ENCODE measurements at places on chromosomes 16 and 17.

GRCh38 chr16:3954411-3954921 is 74.0 kb upstream of the CREBBP start:
- no peak for DNase-seq

DNA sequence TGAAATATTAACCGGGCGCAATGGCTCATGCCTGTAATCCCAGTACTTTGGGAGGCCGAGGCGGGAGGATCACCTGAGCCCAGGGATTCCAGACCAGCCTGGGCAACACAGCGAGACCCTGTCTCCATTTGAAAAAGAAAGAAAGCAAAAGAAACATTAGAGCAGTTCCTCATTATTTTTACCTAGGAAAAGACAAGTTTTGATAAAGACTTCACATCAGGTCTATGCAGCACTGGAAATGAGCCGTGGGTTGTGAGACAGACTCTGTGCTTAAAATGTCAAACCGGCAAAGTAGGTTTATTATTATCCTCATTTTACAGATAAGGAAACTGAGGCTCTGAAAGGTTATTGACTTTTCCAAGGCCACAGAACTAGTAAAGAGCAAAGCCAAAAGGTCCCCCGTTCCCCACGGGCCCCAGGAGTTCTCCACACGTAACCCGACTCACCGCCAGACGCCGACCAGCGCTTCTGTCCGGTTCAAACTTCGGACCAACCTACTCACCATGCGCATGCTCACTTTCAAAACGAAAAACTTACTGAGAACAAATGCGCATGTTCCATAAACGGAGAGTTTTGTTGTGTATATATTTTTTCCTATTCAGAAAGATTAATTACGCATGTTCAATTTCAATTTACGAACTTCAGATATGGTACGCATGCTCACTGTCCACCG is 356 bp downstream of the TUBD1 start:
- no peak for DNase-seq

DNA sequence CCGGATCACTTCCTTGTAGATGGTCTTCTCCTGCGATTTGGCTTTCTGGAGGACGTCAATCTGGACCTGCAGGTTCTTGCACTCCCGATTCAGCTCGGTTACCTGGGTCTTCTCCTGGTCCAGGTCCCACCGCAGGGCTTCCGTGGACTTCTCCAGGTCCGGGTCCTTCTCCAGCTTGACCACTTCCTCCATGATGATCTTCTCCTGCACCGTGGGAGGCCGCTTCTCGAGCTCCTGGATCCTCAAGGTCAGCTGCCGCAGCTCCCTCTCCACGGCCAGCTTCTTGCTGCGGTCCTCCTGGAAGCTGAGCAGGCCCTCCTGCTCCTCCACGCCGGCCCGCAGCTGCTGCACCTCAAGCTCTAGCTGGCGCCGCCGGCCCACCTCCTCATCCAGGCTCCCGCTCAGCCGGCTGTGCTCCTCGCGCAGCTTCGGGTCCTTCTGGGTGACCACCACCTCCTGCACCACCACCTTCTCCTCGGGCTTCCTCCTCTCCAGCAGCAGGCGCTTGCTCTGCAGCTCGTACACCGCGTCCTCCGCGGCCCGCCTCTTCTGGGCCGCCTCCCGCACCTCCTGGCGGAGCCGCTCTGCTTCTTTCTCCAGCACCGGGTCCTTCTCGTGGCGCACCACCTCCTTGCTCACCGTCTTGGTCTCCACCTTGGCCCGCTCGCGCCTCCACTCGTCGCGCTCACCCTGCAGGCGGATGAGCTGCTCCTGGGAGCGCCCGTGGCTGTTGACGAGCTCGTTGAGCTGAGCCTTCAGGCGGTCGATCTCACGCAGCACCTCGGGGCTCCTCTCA is 8.2 kb downstream of the CDK3 start:
- no peak for DNase-seq

DNA sequence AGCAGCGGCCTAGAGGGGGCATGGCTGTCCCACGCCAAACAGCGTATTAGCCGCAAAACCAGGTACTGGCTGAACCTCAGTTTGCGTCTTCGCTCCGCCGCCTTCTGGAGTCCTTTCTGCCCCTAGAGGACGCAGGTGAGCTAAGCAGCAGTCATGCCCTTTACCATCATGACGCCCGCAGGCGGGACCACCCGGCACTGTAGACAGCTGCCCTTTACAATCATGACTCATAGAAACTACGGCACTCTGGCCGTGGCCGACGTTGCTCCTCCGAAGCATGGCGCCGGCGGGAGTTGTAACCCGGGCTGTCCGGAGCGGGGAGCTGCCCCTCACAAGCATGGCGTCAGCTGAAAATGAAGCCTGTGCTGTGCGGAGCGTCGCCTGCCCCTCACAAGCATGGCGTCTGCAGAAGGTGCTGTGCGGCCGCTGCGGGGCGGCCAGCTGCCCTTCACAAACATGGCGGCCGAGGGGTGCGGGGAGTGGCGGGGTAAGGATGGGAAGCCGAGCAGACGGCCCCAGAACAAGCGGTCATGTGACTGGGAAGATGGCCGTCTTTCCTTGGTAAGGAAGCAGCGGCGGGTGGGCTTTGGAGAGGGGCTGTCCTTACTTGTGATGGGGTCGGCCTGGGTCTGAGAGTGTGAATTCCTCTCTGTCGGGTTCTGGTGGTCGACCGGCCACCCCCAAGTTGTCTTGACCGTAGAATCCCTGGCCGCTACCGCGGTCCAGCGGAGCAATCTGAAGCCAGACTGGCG is at the start of gene VPS35L:
Gene VPS35L (plus strand): TSS at position 518 of the 752 bp plus-strand sequence. CDS start 27 bp downstream, at position 545.
- peak; percentile 94 for DNase-seq

- DNase-seq, result no peak
Measured at GRCh38 chr16:3792472-3793012, 75.2 kb upstream of the TRAP1 start.

DNA sequence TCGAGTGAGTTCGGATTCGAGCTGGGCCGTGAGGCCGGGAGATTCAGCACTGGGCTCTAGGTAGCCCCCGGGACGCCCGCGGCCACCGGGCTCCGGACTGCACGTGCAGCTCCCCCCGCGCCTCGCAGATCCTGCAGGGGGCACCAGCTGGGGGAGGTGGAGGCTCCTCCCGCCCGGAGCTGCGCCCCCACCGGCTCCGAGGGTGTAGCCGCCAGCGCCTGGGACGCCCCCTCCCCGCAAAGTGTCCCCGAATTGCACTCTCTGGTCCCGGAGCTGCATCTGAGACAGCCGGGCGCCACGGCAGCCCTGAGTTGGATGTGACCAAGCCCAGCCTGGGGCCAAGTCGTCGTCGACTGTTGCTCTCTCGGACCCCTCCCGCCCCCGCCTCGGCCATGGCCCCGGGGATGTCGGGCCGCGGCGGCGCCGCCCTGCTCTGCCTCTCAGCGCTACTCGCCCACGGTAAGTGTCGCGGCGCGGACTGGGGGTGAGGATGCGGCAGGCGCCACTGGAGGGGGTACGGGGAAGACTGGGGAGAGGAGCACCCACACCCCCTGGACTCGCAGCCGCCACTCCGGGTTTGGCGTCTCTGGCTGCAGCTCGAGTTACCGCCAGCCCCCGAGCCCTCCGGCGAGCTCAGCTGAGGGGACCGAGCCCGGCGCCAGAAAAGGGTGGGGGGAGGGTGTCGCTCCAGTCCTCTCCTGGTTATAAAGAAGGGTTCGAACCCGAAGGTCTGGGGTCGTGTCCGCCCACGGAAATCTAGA is 1.5 kb downstream of the TMEM132E start:
- DNase-seq, result no peak

GRCh38 chr17:59810894-59811153 is 81.9 kb downstream of the TUBD1 start:
- no peak for DNase-seq

DNA sequence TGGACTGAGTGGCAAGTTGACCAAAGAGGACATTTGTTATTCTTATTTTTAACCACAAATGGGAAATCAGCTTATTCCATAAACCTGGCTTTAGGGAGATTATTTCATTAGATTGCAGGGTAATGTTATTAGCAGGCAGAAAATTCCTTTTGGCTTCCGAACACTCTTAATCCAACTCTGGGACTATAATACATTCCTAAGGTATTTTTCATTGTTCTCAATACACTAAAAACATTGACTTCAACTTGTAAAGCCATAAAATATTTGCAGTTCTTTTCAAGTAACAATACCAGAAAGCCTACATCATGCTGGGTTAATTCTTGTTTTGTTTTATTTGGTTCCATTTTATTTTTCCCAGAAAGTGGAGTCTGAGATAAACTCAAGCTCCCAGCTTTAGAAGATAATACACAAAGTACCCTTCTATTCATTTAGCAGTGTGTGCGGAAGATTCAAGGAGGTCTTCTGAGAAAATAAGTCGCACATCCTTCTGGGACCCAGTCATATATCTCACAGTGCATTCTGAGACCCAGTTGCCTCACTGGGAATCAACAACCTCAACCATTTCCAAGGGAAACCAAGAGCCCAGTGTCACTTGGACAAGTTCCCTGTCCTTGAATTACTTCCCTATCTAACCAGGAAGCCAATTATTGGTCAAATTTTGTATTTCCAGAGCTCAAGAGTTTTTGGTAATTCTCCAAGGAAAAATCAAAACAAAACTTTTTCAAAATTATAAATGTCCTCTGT is 389.6 kb upstream of the DYNLRB2 start:
- DNase-seq, result no peak
